Epithelial cell of prostate (primary cell): ENCODE measurements at places on chromosomes 1 and 21.
A peak's percentile ranks its signal among the peaks of the same experiment; 100 is the strongest.

DNA sequence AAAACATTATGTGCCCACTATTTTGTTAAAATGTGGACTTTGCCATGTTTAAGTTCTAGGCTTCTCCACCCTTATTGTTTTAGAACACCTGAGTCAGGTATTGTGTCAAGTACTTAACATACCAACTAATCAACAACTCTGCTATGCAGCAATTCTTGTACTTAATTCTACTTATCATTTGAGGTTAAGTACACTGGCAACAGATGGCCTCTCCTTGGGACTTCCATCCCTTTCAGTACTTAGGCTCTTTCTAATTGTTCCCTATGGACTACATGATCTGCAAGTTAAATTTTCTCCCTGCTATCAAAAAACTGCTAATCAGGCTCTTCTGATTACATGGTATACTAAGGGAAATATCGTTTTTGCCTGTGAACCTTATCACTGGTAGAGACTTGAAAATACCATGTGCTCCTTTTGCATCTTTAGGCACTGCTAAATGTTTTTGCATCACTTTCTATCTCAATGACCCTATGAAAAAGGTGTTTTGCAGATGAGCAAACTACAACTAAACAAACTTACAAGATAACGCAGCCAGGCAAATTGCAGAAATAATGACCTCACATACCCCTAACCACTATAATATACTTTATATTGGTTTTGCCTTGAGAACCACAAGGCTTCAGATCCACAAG is 18.9 kb downstream of the SFPQ start:
- DNase-seq = no peak

- no peak for DNase-seq
Observed at GRCh38 chr1:101905283-101905835, 91.4 kb downstream of the OLFM3 start.

- DNase-seq = no peak
Observed at GRCh38 chr1:156425943-156426342, 56.9 kb downstream of the RHBG start.

- peak; percentile 100 for DNase-seq
Observed at GRCh38 chr1:234656944-234657654, 47.1 kb upstream of the IRF2BP2 start.

DNA sequence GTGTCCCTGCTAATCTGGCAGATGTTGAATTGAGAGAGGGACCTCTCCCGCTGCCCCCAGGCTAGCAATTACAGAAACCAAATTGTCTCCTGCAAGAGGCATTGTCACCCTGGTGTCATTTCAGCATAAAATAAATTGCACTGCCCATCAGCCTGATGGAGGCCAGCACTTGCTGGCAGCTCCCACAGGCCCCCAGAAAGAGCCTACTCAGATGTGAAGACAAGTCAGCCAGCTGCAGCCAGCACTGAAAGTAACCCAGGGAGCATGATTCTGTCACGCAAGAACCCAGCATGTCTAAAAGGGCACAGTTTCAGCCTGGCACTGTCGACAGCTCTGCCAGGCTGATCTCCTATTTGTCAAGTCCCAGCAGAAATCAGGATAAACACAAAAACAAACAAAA is 110.3 kb upstream of the CTTNBP2NL start:
- no peak for DNase-seq
